Ureter (tissue), 1 donor: ENCODE measurements at places on chromosomes 11 and 22. TPM values are rescaled to one million over a fixed set of nuclear protein-coding genes. Genes with fewer than 3 reads are reported as not detected.

DNA sequence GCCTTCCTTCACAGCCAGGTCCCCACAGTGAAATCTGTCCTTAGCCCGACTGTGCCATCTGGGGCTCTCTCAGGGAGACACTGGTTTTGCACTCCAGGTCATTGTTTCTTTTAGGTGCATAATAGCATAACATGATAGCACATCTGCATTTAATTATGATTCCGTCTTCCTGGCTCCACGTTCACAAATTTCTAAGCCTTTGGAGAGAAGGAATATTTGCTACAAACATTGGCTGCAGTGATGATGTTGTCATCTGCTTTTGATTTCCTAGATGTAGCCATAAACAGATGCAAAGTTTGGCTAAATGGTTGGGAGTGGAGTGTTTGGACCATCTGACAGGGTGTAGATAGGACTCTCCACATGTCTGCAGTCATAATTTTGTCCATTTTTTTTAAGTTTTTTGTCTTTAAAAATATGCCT lies 12.0 kb upstream of the CAT start:
- DNase-seq = no peak

DNA sequence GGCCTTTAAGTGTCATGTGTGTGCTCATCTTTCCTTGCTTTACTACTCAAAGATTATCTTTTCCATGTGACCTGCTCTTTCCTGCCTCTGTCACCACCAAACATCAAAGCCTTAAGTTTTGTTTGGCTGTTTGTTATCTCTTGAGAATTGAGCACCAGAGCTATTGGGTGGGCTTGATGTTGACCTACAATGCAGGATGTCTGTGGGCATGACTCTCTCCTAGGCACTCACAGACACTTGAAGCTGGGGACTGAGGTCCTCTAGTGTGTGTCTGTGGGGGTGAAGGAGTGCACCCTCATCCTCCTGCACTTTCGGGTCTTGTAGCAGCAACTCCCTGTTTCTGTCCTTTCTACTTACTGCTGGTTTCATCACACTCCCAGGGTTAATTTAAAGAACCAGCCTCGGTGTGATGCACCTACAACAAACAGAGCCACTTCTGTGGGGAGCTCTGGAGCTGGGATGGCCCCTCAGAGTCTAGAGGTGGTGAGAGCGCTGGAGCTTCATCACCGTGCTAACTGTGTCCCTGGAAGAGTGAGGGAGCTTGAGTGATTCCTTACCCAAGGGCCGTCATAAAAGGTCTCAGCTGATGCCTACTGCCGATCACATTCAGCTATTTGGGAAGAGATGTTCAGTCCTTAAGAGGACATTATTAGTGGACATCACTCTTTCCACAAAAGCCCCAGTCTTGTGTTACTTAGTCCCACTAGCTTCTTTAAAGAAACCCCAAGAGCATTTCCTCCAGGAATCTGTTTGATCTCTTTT lies 56.3 kb downstream of the LRRC74B start:
- no peak for DNase-seq

DNA sequence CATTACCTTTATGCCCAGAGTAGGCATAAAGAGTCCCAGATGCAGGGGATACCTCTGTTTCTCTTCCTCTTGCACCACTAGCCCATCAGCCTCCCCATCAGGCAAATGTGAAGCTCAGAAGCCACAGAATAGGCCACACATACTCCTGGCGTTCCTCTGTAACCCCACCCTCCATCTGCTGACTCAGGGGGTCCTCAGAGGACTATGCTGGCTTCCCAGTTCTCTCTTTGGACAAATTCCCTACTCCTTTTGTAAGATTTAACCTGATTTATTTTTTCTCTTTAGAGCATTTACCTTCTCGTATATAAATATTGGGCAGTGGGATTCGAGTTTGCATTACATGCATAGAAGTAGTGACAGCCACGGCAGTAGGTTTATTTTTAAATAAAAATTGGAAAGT lies 262.3 kb upstream of the CADM1 start:
- no peak for DNase-seq

- DNase-seq = no peak
Observed at GRCh38 chr11:114192841-114193389, 103.3 kb upstream of the NNMT start.

- no peak for DNase-seq
Observed at GRCh38 chr22:32546496-32546895, 71.9 kb downstream of the FBXO7 start.

- no peak for DNase-seq
Observed at GRCh38 chr11:1516273-1517067, 29.9 kb upstream of the MOB2 start.

- DNase-seq = no peak
Observed at GRCh38 chr11:64268893-64269539, 15.4 kb downstream of the BAD start.

- DNase-seq = no peak
Observed at GRCh38 chr11:64802370-64803157, 450 bp downstream of the MAP4K2 start.

DNA sequence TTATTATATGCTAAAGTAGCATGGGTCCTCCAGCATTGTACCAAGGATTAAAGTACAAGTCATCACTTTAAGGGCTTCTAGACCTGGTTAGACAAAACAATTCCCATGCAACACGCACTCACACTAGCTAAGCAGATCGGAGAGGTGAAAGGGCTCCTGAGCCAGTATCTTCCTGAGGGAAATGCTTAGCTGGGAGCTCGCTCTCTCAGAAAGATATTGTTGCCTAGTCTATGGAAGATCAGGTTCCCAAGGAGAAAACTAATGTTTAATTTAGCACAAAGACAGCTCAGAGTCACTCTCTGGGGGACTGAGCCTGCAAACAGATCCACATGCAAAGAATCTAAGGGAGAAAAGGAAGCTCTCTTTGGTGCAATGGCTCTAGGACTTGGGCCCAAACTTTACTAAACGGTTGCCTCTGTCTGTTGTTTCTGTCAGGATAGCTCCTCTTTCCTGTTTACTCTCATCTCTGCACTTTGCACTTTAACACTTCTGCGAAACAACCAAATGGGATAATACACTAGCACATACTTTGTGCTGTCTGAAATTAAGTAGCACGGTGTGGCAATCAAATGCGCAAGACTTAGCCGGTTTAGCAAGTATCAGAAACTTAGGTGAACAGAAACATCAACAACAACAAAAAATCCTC lies 10.7 kb downstream of the MAML2 start:
- DNase-seq = no peak

GRCh38 chr11:19658344-19658743 lies 54.3 kb upstream of the NAV2 start:
- DNase-seq = no peak

The MMP13 gene
- total RNA-seq = not detected

The DGCR8 gene
- total RNA-seq = 49.0 TPM

The EXPH5 gene
- total RNA-seq = 19.5 TPM

The OR52A1 gene
- total RNA-seq = not detected
